Activated naive CD4-positive, alpha-beta T cell (primary cell): ENCODE measurements at places on chromosomes 7 and 10.

- no peak for DNase-seq
Measured at GRCh38 chr10:131444286-131444685, 132.8 kb upstream of the TCERG1L start.

DNA sequence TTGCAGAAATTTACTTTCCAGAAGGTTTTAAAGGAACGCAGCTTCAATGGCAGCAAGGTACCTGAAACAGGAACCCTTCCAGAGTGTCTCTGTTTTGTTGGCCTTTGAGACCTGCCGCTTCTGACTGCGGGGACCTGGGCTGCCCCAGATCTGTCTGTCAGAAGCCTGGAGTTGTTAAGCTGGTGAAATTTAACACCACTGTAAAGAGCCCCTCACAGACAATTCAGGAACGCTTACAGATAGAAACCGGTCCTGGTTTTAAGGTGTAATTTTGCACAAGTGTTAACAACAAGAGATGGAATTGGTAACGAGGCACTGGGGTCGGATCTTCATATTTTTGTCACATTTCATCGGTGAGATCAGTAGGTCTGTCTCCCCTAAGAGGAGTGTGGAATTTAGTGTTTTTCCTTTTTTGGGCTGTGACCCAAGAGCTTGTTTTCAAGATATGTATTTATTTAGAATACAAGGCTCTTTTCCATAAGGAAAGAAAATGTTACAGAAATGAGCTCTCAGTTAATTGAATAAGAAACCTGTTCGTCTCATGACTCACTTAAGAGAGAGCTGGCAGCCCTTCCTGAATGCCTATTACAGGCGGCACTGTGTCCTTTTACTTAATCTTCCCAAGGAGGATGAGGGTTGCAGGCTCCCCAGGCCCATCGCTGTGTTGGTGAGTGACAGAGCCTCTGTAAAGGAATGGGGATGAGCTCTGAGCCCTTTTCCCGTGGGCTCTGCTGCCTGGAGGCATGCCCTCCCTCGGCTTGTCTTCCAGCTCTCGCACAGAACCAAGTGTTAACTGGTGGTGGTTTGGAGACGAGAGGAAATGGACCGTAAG is 168.7 kb downstream of the CUX1 start:
- DNase-seq: no peak

DNA sequence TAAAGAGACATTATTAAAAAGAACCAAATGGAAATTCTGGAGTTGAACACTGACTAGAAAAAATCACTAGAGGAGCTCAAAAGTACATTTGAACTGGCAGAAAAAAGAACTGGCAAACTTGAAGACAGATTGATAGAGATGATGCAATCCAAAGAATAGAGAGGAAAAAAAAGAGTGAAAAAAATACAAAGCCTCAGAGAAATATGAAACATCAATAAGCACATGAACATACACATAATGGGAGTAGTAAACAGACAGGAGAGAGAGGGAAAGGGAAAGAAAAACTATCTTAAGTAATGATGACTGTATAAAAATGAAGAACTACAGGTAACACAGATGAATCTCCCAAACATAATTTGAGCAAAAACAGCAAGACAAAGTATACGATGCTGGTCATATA is 61.1 kb downstream of the CNOT4 start:
- DNase-seq: no peak

GRCh38 chr10:82462910-82463551 is 588.0 kb downstream of the NRG3 start:
- DNase-seq: no peak

DNA sequence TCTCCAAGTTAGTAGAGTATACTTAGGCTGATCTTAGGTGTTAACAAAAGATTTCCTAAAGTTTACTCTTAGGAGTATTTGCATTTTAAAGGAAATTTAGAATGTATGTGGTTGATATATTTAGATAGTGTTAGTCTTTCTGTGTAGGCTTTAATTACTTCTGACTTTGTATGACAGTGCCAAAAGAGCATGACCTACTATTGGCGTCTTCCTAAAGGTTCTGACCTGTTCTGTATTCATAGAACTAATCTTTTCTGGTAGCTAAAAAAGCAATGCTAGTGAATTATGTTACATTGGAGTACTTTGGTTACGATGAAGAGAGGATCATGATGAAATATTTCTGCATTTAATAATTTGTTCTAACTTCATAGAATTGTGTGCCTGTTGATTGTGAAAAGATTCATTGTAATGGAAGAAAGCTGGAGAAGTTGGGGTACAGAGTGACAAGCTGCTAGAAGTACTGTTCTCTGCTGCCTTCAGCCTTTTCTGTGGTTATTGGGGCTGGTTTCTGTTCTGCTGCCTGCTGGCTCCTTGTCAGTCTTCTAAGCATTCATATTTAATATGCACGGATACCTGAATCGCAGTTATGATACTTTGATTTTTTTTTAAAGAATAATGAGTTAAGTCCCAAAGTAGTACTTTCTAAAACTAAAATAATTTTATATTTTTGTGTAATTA is 13.2 kb downstream of the WAC start:
- DNase-seq: no peak
